Islet precursor cell (in vitro differentiated cells): ENCODE measurements at places on chromosomes 5 and 9.

DNA sequence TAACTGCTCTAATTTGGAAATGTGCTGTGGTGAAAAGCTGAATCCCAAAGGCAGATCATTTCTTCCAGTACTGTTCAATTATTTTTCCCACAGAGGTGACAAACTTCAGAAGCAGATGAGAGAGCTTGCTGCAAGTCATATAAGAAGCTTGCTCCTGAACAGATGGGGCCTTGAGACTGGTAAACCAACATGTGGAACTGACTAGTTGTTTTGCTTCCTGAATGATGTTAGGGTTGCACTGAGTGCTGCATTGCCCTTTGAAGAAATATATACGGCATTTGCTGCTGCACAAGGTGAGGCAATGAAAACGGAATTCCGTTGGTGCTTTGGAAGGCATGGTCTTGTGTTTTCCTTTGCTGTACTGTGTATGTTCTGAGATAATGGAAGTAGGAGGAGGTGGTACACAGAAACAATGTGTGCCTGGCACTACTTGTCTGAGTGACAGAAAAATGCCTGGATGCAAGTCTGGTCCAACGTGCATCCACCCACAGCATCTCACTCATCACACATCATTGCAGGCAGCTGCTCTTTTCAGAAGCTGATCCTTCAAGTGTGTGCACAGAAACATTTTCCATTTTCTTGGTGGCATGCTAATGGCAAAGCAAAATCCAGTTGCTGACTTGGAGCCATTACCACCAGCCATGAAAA, 76.9 kb downstream of the ANKH start:
- no peak for DNase-seq

DNA sequence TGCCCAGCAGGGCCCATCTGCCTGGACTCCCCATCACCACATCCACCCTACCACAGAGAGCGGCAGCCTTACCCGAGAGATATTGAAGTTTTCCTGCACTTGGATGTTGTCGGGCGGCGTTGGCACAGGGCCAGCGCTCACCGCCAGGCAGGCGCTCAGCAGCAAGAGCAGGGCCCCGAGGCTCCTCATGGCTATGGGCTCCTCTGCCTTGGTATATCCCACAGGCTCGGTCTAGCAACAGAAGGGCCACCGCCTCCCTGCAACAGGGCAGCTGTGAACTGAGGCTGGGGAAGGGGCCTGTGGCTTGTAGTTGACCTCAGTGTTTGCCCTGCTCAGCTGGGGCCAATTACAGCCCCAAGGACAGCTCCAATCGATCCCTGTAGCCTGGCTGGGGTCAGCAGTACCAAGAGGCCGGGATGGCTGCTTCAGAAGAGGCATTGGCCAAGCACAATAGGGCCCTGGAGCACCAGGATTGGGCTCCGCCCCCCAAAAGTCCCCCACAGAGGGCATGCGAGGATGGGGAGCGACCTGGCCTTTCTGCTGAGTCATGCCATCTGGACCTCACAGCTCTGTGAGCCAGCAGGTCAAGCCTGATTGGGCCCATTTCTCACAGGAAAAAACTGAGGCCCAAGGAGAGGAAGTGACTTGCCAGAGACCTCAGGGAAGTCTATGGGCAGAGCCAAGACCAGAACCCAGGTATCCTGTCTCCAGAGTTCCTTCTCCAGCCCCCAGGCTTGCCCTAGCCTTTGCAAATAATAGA, at the start of gene AMBP:
Gene AMBP, minus strand, starts transcription at position 280 of the 760 bp plus-strand sequence. Its CDS starts 91 bp downstream, at position 189.
- DNase-seq = no peak

DNA sequence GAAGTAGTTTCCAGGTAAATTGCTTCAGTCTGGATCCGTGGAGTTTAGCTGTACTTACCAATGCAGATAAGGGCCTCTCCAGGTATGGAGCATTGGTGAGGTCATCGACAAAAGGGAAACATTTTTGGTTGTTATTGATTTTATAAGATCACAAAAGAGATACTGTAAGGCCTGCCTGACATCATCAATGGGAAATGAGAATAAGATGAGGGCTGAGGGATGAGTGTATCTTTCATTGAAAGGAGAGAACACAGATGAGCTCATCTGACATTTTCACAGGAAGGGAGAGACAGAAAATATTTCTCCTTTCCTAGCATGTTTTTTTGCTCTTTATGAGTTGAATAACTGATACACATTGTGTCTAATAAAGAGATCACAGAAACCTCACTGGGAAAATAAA, 233.6 kb downstream of the SAXO1 start:
- no peak for DNase-seq

DNA sequence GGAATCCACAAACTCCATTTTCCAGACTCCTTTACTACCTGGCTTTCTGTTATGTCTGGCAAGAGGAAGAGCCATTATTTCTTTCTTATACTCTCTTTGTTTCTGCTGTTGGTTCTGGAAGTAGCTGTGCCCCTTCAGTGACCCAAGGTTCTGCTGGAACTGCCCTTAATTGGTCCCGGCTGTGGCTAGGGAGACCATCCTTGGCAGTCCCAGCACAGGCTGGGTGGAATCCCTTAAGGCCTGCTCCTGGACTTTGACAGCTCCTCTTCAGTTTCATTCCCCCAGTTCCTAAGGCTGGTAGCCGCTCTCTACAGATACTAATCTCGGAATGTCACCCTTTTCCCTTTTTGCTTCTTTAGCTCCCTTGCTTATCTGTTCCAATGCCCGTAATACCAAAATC, 81.9 kb upstream of the GLIS3 start:
- peak; percentile 65 for DNase-seq

DNA sequence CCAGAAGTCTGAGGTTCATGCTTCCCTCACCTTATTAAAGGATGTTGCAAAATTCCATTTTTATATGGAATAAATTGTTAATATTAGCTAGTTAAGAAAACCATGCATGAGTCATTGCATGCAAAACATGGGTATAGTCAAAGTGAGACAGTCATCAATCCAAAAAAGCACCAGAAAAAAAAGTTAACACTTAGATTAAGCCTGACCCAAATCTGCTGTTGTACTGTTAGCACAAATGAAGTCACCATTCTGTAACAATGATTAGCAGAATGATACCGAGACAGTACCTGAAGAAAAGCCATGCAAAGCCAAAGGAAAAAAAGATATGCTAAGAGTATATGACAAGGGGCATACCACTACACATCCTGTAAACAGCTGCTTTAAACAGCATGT, 49.5 kb downstream of the PKD2L2 start:
- DNase-seq = no peak

GRCh38 chr9:133463234-133463863, 3.6 kb downstream of the CACFD1 start:
- no peak for DNase-seq

DNA sequence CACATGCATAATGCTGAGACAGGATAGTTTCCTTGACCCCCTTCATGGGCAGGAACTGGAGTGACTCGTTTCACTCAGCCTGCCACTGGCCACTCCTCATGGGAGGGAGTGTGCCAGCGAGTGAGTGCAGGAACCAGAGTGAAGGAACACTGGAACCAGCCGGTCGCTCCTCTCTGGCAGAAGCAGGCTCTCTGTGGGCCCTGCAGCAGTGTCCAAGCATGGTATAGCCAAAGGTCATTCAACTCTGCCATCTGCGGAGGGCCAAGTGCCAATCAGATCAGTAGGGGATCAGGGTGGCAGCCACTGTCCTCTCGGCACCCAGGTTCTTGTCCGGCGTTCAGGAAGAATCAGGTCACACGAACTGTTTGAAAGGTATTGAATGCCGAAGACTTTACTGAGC, 169.3 kb upstream of the PPP1R2B start:
- DNase-seq = no peak

DNA sequence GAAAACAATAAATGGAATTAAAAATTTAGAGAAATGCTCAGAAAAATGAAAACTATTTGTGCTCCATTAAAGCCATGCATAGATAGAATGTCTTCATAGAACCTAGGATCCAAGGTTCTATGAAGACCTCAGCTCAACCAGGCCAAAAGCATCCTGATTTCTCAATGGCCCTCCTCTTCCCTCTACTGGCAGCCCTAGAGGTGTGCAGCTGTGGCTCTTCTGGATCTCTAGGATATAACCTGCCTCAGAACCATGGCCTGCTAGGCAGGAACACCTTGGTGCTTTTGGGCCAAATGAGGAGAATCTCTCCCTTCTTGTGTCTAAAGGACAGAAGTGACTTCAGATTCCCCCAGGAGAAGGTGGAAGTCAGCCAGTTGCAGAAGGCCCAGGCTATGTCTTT, 15.1 kb downstream of the IFNA1 start:
- peak; percentile 65 for DNase-seq

GRCh38 chr5:168580227-168580508, 1.0 kb upstream of the PANK3 start:
- no peak for DNase-seq

GRCh38 chr5:96157077-96157780, 195.6 kb upstream of the ELL2 start:
- no peak for DNase-seq

DNA sequence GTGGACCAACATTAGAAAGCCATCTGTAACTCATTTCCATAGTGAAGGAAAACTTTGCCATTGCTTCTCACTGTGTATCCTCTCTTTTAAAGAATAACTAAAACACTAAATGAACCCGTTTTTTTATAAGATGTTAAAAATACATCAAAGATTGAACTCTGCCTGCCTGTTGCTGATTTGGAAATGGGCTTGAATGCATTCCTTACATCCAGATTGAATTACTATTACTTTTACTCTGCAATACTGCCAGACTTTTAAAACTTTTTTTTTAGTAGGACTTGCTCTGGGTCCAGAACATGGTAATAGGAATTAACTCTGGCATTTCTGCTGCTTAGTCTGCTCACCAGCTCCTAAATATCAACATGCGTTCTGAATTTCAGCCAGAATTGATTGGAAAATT, 176.8 kb upstream of the PAPPA start:
- no peak for DNase-seq

DNA sequence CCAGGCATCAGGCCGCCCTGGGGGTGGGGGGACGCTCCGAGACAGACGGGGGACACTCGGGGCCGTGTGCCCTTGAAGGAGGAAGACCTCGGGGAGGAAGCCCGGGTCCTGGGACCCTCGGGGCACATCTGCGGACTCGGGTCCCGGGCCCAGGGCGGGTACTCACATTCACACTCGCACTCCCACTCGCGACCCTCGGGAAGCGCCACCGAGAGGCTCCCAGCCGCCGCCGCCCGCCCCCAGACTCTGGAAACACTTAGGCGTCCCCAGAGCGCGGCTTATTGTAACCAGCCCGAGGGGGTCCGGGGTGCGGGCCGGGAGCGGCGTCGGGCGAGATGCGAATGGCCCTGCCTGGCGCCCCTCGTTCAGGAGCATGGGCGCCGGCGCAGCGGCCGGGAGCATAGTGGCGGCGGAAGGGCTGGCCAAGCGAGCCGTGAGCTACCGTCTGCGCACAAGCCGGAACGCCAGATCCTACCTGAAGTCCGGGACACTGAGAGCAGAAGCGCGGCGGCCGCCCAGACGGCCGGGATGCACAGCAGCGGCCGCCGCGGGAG, 559 bp downstream of the ROR2 start:
- peak; percentile 63 for DNase-seq

GRCh38 chr5:14944350-14944739, 72.8 kb upstream of the ANKH start:
- DNase-seq = no peak

- DNase-seq = peak; percentile 77
Measured at GRCh38 chr5:132086277-132086794, 12.7 kb downstream of the CSF2 start.

GRCh38 chr5:155053501-155053900, 39.9 kb downstream of the KIF4B start:
- peak; percentile 82 for DNase-seq

DNA sequence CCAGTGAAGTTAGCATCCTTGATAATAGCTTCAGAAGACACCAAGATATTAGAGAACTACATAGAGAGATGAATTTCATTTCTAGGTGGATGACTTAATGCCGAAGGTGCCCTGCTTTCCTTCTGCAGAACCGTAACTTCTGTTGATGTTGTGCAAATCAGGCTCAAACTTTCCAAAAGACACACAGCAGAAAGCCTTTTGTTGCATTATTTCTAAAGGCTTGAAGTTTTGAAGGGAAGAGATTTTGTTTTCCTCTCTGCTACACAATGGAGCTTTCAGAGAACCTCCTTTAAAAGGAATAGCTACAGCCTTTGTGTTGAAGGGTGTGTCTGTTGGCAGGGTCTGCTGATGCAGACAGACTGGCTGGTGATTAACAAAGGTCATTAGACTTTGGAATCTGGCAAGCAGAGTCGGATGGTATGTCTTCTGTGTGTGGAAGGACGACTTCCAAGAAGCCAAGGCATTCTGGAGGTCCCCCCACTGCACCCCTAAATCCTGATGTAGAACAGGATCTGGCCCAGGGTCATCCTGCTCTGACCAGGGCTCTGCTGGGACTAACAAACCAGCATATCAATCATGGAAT, 57.8 kb downstream of the ZNF462 start:
- DNase-seq = peak; percentile 84

DNA sequence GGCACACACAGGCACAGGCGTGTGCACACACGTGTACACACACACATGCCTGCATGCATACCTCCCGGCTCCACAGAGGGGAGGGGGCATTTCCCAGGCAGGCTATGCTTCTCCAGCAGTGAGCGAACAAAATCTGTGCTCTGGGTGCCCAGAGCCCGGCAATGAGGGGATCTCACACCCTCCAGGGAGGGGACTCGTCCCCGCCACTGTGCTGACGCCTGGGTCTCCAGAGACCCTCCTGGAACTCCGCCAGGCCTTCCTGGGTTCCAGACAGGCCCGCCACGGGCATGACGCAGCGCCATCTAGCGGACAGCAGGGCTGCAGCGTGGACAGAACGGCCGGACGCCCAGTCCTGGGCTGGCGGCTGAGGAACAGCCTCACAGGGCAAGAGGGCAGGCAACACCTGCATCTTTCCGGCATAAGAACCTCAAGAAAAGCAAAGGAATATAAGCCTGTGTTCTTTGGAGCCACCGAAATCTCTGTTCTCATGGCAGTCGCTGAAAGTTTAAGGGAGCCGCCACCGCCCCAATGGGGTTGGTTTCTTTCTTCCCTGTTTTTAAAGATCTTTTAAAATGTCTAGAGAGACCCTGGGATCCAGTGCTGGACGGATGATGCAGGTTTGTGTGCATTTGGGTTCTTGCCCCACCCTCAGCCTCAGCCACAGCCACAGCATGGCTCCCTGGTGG, 135.6 kb upstream of the PPP1R26 start:
- DNase-seq = peak; percentile 78

GRCh38 chr5:66989781-66990180, 206.8 kb downstream of the CD180 start:
- DNase-seq = no peak

GRCh38 chr5:73299665-73300336, 126.8 kb downstream of the TMEM174 start:
- peak; percentile 64 for DNase-seq

- no peak for DNase-seq
Measured at GRCh38 chr5:77942578-77943239, 166.6 kb upstream of the TBCA start.

DNA sequence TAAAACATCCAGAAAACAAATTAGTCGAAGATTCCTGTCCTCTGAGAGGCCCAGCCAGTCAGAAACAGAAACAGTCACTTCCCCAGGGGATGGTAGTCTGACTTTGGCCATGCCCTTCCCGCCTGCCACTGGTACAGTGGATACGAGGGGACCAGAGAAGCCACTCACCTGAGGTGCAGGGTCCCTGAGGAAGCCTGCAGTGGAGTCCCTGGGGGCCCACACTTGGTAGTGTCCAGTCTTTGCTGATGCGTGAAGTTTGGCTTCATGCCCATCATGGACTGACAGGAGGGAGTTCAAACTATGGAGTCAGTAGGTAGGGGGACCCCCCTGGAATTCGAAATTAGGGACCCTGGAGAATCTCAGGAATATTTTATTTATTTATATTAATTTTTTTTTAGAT, 147.5 kb downstream of the DAB2IP start:
- peak; percentile 46 for DNase-seq
